ENCODE measurements at places on chromosomes 7 and 10.

- DNase-seq, result no peak
Observed at GRCh38 chr7:82700741-82701140, 257.2 kb upstream of the CACNA2D1 start.

GRCh38 chr7:57412168-57412567 is 37.8 kb upstream of the ZNF716 start:
- no peak for DNase-seq

DNA sequence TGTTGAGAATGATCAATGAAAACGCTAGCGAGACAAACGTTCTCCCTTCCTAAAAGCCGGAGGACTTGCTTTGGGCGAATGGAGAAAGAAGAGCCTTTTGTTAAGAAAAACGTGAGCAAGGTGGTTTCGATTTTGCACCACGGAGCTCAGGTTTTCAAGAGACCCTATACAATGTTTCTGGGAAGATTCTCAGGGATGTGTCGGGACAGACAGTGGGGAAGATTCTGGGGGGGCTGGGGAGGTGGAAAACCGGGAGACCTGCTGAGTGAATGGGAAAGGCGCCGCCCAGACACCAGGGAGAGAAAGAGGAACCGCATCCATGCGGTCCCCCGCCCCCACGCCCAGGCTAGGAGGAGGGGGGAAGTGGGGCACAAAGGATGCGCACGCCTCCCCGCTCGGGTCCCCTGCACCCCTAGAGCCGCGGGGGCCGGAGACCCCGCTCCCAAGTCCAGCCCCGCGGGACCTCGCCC is 745 bp downstream of the YWHAG start:
- DNase-seq, result peak; percentile 32

DNA sequence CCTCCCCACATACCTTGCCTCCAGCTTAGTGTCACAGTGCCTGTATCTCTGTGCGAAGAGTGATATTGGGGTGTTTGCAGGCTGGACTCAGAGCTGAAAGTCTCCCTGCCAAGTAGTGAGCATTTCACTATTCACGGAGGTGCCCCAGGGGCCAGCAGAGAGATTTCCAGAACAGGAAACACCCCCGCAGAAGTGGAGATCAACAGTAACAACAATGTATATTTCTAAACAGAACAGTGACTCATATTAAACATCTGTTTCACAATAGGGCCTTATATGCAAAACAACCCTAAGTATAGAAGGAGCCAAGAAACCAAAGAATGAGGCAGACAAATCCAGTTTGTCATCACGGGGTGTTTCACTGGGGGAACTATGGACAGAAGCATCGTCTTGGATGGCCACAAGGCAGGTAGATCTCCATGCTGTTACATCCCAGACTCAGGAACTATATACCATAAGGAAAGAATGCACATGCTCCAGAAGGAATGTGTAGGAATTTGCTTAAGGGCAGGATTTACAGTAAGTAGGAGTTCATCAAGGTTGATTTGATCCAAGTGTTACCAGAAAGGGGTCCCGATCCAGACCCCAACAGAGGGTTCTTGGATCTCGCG is 29.3 kb upstream of the CCL24 start:
- no peak for DNase-seq

DNA sequence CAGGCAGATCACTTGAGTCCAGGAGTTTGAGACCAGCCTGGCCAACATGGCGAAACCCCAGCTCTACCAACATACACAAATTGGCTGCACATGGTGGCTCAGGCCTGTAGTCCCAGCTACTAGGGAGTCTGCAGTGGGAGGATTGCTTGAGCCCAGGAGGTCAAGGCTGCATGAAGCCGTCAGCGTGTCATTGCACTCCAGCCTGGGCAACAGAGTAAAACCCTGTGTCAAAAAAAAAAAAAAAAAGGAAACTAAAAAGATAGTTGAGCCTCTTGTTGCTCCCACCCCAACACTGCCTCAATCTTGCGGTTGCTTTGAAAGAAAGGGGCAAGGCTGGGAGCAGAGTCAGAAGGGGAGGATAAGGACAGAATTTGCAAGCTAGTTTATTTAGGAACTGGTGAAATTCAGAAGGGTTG is 69.9 kb downstream of the SYPL1 start:
- DNase-seq, result no peak

DNA sequence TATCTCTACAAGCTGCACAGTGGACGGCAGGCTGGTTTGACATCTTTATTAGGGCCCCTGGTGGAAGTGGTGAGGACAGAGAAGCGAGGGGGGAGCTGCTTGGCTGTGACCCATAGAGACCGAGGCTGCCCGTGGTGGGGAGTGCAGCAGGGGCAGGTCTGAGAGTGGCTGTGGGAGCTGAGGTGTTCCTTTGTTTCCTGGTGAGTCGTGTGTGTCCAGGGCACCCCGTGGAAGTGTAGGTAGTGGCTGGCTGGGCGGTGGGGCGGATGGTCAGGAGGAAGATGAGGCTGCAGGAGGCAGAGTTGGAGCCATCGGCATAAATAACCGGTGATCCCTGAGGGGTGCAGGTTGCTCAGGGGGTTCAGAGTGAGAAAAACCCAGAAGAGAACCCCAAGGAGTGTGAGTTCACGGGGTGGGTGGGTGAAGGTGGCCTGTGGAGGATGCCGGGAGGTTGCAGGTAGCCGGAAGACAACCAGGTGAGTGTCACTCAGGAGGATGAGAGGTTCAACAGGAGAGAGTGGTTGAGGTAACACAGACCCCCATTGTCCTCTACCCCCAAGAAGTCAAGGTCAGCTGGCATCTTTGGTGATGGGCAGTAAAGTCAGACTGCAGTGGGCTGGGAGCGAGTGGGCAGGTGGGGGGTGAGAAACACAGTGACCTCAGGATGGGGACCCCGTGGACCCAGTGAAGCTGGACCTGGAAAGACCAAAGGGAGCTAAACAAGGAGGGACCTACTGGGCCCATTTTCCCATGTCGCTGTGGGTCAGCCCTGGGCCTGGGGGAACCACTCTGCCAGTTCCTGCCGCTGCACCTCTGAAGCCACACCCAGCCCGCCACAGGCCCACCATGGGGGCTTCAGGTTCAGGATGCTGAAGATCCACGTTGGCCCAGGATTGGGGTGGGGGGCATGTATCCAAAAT is 7.8 kb downstream of the ATP6V0E2 start:
- DNase-seq, result no peak

GRCh38 chr10:101330631-101331225 is 23.2 kb upstream of the BTRC start:
- DNase-seq, result no peak

- DNase-seq, result no peak
Observed at GRCh38 chr10:5943536-5943935, 33.8 kb downstream of the IL15RA start.

GRCh38 chr7:99156649-99157048 is 12.7 kb upstream of the SMURF1 start:
- no peak for DNase-seq

GRCh38 chr10:22931948-22932347 is 4.1 kb downstream of the ARMC3 start:
- DNase-seq, result no peak

- no peak for DNase-seq
Observed at GRCh38 chr10:94066411-94066810, 72.7 kb downstream of the PLCE1 start.

DNA sequence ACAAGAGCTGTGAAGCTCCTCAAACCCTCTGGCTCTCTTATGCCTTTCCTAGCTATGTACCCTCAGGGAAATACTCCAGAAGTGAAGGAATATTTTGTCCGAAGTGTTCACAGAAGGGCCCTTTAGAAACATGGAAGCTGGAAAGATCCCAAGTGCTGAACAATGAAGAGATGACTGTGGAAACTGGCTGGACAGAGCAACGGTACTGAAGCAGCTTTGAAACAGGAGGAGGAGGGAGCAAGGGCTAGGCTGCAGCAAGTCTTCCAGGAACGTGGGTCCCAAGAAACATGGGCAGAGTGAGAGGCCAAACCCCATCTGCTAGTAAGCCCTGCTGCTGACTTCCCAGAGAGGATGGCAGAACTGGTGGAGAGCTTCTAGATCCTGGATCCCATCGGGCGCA is 3.0 kb upstream of the PSAP start:
- no peak for DNase-seq
